ENCODE measurements at places on chromosomes 2 and 18.

- no peak for DNase-seq
Observed at GRCh38 chr2:208479342-208479741, 72.8 kb downstream of the PTH2R start.

- DNase-seq, result no peak
Observed at GRCh38 chr18:25113566-25113965, 238.4 kb downstream of the ZNF521 start.

DNA sequence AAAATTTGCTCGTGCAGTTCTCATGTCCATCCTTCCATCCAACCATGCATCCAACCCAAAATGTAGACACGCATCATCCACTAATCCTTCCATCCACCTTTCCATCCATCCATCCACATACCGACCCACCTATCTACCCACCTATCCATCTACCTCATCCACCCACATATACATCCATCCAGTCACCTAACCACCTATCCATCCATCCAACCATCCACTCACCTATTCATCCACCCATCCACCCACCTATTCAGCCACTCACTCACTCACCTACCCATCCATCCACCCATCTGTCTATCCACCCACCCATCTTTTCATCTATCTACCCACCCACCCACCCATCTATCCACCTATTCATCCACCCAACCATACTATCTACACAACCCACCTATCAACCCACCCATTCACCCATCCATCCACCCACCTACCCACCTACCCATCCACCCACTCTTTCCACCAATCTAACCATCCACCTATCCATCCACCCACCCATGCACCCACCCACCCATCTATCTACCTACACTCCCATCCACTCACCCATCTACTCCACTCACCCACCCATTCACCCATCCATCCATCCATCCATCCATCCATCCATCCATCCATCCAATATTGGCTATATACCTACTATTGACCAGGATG lies 94.3 kb downstream of the VAPA start:
- DNase-seq, result no peak

GRCh38 chr18:74775239-74775638 lies 177.6 kb downstream of the ZNF407 start:
- no peak for DNase-seq

Measured in activated T-helper 1 cell treated with Interleukin-2 at 50 U/mL for 16 hours (primary cell).